Right cardiac atrium (tissue), 5 donors: ENCODE measurements at places on chromosomes 4 and X. TPM values are rescaled to one million over a fixed set of nuclear protein-coding genes. Genes with fewer than 3 reads are reported as not detected.

DNA sequence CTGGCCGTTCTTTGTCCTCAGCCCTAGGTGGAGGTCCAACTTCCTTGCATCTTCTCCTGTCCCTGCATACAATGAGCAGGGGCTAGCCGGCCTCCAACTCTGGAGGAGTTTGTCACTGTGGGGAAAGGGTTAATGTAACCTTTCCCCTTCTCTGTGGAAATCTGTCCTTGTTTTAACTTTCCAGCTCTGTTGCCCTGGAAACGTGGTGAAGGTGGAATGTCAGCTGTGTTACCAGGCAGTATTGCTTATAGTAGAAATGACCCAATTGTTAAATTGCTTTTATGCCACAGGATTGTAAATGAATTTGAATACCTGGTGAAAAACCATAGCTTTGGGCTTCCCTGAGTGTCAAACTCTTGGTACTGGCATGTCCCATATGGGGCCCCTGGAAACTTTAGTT, 131.6 kb upstream of the SCML1 start:
- no peak for DNase-seq

DNA sequence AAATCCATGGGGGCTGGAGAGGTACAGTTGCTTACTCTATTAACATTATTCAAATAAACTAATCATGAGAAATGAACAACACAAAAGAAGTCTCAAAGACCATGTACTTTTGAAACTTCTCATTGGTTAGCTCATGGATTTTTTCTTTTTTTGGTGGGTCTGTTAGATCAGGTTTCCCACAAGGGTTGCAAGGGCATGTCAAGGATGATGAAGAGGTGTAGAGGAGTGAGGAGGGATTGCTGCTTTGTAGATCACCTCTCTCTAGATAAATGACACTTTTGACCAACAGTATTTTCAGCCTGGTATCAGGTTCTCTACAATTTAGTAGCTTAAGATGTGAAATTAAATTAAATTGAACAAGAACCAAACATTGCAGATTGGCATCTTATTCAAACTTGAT, 417.9 kb upstream of the AGA start:
- DNase-seq = no peak

DNA sequence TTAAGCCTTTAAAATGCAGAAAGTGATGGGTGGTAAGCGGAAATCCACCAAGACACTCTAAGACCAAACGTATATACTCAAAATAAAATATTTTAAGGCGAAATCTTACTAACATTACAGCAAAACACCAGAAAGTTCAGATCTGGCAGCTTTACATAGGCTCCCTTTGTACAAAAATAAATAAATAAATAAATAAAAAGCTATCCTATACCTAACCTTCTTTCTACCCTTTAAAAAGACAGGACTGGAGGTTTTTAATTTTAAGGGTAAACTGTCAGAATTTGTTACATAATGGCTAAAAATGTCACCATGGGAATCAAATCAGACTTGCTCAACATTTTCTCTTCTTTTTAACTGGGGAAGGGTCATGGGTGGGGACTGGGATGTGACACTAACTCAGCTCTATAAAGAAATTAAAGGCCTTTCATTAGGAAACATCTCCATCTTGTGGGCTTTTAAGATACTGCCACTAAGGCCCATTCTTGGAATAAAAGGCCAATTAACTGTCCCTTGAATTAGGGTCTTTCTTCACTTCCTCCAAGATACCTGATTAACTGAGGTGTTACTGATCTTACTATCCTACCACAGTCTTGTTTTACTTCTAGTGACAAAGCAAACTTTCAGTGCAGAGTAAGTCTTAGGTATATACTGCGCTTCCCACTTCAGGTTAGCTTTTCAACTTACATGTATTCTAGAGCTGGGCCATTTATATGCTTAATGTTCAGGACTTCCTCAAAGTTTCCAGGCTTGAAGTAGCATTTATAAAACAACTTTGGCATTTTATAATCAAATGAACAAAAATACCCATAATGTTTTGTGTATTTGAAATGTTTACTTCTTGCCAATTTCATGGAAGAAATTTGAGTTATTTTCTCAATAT, 13.3 kb downstream of the HNRNPD start:
- DNase-seq = no peak

- DNase-seq = no peak
Observed at GRCh38 chrX:109707319-109707718, 25.7 kb downstream of the ACSL4 start.

DNA sequence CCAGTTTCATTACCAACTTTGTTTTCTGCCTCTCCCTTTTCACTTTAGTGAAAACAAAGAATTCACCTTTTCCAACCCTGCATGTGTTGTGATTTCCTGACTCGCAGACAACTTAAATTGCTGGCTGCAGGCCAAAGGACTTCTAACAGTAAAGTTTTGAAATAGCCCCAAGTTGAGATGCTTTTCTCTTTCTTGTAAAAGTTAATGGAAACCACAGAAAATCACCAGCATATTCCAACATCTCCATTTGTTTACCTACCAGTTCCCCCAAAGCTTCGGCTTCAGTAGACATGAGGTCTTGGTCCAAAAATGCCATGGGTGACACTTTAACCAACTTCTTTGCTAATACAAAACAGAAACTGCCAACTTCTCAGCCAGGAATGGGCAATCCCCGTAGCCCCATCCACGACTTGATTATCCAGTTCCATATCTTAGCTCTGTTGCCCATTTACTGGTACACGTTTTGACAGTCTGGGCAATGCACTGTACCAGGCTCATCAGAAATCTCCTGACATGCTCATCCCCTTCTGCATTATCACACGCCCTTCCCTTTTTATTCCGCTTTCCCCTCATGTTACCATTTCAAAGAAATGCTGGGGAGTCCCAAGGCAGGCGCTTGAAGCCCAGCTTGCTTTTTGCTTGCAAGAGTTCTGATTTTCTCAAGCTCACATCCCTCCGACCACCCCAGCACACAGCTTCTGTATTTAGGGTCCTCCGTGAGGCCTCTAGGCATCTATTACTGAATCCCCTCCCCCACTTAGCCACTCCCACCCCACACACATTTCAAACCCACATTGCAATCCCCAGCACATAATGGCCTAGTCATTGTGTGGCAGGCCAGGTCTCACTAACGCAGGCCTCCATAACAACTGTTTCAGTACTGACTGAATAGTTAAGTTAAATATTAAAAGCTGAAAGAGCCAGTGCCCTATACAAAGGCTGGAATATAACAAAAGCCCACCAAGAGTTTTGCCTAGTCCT, 137.9 kb upstream of the S100G start:
- DNase-seq = no peak

DNA sequence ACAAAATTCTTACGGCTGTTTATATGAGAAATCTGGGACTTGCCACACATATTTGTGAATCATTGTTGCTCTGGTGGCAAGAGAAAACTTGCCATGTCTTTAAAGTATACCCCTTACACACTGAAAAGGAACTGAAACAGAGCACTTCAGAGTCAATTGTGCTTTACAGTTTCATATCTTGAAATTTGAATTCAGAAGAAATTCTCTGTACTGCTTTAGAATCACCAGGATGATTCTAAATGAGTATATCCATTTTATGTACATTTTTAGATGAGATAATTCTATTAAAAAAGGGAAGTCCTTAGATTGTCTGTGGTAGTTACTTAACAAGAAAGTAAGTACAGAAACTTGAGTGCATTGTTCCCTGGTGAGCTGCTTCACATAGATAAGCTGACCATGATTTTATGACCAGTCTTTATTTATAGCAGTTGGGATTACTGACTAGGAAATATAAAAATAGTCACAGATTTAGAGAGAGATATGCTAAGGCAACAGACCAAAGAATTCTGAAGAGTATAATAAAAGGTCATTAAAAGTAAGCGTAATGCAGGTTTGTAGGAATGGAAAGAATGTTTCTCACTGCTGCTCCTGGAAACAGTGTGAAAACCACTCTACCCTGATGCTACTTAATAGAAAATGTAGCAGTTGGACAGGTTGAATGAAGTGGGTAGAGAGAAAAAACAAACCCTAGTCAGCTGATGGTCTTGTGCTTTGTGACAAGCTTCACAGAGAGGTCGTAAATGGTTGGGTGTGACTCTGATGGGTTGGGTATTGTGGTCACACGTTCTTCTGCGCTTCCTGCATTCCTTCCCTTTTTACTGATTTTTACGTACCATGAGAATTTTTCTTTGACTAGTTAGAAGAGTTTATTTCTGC, 41.0 kb downstream of the FNIP2 start:
- DNase-seq = no peak

DNA sequence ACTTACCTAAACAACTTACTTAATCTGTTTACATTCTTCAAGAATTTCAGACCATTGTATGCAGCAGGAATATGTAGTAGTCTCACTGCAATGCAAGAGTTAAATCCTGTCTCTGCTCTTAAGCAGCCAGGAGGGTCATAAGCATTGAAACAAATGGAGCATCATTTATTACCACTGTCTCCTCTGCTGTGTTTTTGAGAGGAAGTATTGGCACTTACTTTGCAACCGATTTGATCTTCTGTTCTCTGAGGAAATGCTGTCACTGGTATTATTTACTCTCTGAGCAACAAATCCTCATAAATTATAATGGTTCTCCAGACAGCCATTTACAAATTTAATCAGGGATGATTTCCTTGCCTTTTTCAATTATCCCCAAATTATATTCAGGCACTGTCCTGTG, 1367.1 kb downstream of the STIM2 start:
- DNase-seq = no peak

GRCh38 chr4:24894846-24895245, 18.0 kb downstream of the CCDC149 start:
- DNase-seq = no peak

GRCh38 chr4:127131527-127131926, 501.2 kb upstream of the INTU start:
- DNase-seq = no peak

DNA sequence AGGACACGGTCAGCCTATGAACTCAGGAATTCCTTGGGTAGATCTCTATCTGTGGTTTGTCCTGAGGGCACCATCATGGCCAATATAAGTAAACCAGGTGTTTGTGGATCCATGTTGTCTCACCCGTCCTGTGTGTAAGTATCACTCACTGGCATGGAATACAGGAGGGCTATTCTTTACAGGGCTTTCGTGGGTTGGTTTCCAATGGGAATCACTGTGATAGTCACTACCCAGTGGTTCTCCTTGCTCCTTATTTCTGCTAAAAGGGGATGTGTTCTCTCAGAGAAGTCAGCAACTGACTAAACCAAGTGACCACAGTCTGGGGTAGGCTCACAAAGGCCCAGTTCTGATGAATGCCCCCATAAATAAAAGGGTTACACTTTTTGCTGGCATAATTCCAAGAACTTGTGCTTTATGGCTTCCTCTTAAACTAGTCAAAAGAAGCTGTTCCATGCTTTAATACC, 236.7 kb upstream of the JADE1 start:
- DNase-seq = no peak

TECRL gene
- total RNA-seq = 824 TPM

IBSP gene
- total RNA-seq = not detected

SLITRK4 gene
- 1.2 TPM for total RNA-seq

MANBA gene
- total RNA-seq = 27.5 TPM
